ENCODE measurements at places on chromosomes 6 and 20.

GRCh38 chr20:63711085-63711645, 3.3 kb downstream of the ZGPAT start:
- no peak for DNase-seq

DNA sequence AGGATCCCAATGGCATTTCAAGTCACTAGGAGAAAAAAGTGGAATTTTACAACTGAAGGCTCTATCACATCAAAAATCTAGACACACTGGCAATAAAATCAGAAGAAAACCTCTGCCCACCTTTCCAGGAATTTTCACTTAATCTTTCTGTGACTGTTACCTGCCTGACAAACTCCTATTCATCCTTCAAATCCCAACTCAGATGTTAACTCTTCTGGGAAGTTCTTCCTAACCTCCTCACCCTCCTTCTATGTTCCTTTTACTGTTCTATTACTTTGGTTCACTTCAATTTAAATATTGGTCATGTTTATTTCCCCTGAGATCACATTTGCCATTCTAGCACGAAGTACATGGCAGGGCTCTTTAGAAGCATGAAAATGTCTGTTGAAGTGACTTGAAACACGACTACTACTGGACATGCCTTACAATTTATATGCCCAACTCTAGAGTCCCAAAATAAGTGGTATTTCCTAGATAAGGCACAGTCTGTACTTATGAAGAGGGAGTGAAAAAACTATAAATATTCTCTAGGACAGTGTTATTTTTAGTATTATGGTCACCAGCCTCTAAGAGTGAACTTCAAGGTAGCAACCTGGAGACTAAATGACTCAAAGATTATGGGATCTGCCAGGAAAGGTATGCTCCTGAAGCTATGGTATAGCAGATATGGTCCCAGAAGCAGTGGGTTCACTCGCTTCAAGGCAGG, 17.1 kb downstream of the CHD6 start:
- DNase-seq: no peak

GRCh38 chr6:9540534-9541126, 874.2 kb downstream of the TFAP2A start:
- DNase-seq: peak; percentile 22

GRCh38 chr6:83758533-83758932, 49.6 kb upstream of the SNAP91 start:
- DNase-seq: no peak

DNA sequence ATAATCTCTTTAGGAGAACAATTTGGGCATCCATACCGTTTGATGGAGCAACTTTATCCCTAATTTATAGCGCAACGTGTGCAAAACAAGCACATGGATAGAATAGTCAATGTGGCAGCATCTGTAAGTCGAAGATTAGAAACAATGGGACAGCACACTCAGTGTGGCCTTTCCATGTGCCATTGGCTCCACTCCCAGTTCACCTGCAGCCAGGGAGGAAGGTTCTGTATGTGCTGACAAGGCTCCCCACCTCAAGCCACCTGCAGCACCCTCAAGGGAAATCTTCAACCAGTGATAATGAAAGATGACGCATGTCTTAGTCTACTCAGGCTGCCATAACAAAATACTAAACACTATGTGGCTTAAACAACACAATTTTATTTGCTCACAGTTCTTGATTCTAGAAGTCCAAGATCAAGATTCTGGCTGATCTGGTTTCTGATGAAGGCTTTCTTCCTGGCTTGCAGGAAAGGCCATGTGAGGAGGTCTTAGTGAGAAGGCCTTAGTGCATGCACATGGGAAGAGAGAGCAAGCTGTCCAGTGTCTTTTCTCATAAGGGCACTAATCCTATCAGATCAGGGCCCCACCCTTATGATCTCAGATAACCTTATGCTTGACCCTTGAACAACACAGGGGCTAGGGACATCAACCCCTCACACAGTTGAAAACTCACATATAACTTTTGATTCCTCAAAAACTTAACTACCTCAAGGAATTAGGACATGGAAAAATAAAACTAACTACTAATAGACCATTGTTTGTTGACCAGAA, 34.9 kb upstream of the SHLD1 start:
- no peak for DNase-seq

- DNase-seq: no peak
Observed at GRCh38 chr6:88562353-88563276, 396.5 kb upstream of the CNR1 start.

- DNase-seq: peak; percentile 4
Observed at GRCh38 chr6:148435386-148435785, 92.7 kb downstream of the SASH1 start.

GRCh38 chr6:45717027-45717426, 298.6 kb downstream of the CLIC5 start:
- no peak for DNase-seq

DNA sequence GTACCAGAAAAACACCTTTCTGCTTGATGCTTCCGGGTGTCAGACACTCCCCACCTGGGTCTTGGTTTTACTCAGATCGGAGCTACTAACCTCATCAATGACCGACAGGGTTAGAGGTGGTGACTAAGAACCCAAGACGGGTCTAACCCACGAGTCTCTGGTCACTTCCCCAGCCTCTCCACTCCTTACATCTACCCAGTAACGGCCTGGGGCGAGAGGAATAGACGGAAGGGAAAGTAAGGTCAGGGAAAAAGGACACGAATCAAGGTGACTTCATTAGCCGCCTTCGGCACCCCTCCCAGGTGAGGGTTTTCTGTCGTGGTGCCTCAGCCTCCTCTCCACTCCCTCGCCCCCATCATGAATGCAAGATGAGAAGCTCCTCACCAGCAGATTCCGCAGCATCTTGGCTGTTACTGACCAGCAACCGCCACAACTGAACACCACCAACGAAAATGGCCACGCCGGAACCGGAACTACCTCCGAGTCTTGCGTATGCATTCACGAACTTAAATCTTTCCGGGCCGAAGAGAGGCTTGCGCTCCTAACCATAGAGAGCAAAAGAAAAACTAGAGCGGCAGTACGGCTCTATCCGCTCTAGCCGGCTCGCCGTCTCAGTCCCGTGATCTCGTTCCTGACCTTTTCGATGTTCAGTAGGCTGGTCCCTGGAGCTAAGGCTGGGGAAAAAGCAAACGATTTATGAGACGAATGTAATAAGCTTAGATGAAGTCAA, at the start of gene COX7A2:
TSS of gene COX7A2 (minus strand) at position 469 of the 730 bp plus-strand sequence. CDS start at position 402, 67 bp downstream.
- peak; percentile 97 for DNase-seq

GRCh38 chr6:158038291-158039177, 56.9 kb downstream of the SYNJ2 start:
- DNase-seq: no peak

GRCh38 chr6:69668916-69669315, 127.9 kb downstream of the LMBRD1 start:
- no peak for DNase-seq

GRCh38 chr6:56752009-56752408, 109.3 kb upstream of the DST start:
- DNase-seq: no peak

DNA sequence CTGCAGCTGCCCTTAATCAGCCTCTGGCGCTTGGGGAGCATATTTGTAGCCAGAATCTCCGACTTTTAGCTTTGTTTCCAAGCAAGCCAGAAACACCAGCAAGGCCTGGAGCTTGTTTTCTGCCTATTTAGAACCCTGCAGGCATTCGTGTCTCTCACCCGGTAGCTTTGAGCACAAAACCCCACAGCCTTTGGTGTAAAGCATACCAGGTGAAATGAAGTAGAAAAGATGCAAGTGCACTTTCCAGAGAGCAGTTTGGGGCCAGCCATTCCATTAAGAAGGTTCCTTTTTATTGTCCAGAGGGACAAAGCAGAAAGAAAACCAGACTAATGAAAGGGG, 736 bp downstream of the FAM217B start:
- no peak for DNase-seq

DNA sequence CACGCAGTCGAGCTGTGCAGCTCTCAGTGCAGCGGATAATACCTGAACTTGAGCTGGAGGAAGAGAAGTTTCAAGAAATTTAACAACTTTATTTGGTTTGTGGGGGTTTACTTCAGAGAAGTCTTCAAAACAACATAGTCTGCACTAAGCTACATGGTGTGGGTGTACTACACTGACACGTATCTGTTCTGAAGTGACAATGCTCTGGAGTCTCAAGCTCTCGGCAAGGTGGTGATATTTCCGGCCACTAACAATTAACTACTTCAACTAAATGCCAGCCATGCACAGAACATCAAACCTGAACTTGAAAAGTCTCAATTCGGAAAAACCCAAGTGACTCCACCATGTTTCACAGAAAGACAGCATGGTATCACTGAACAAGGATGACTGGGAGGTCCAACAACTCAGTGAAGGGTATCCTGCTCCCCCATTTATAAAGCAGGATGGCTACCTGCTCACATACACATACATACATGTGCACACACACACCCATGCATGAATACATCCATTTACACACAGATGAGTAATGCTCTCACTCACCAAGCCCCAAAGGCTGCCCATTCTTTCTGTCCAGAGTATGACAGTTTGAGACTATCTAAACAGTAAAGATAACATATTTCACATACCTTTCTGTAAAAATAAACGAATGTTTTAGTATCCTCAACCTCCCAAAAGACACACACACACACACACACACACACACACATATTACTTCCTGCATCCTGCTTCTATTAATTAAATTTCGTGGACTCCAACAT, 15.4 kb upstream of the ANKRD60 start:
- DNase-seq: no peak

- DNase-seq: peak; percentile 75
Observed at GRCh38 chr6:46420921-46421638, 70.2 kb downstream of the RCAN2 start.

DNA sequence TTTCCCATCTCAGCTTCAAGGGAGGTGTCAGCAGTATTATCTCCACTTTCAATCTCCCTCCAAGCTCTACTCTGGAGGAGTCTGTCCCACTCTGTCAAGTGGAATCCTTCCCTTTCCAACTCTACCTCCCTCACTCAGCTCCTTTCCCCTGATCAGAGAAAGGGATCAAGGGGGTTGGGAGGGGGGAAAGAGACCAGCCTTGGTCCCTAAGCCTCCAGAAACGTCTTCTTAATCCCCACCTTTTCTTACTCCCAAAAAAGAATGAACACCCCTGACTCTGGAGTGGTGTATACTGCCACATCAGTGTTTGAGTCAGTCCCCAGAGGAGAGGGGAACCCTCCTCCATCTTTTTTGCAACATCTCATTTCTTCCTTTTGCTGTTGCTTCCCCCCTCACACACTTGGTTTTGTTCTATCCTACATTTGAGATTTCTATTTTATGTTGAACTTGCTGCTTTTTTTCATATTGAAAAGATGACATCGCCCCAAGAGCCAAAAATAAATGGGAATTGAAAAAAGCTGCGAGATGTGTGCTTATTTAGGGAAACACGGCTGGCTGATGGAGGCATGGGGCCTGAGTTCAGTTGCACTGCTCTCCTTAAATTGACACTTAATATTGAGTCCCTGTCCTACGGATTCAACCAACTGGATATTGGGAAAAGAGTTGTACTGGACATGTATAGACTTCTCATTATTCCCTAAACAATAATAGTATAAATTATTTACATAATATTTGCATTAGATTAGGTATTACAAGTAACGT, 4.9 kb downstream of the TUBB start:
- DNase-seq: peak; percentile 49

GRCh38 chr20:20837574-20838021, 125.2 kb upstream of the RALGAPA2 start:
- DNase-seq: peak; percentile 69

- no peak for DNase-seq
Observed at GRCh38 chr20:23583526-23583925, 15.2 kb upstream of the CST9L start.

DNA sequence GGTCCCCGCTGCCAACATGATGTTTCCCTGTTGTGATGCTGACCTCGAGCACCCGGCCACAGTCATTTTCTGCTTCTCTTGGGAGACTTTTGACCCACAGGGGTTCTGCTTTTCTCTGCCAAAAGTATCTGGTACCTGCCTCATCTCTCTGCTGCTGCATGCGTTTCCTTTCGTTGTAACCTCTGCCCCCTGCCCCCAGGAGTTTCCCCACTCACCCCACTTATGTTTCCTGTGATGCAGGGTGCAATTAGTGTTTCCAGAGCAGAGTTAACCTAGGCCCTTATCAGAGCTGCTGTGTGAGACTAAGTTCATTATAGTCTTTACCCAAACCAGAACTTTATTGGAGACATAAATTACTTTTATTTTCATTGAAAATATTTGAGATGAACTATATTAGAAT, 65.2 kb upstream of the EDN3 start:
- no peak for DNase-seq

GRCh38 chr6:41047306-41047705, 5.0 kb downstream of the TSPO2 start:
- no peak for DNase-seq

DNA sequence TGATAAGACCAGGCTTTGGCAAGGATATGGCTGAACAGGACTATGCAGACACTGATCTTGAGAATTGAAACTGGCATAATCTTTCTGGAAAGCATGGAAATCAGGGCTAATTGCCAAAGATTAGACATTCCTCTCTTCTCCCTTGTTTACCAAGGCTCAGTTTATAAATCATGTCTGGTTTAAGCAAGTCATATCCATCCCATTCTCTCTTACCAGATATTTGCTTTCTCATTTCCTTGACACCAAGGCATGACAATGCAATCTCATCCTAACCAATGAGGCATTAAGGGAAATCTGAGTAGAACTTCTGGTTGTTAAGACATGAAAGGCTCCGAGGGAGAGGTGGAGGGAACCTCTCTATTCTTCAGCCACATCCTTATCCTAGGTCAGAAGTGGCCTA, 110.3 kb upstream of the CEP85L start:
- no peak for DNase-seq

DNA sequence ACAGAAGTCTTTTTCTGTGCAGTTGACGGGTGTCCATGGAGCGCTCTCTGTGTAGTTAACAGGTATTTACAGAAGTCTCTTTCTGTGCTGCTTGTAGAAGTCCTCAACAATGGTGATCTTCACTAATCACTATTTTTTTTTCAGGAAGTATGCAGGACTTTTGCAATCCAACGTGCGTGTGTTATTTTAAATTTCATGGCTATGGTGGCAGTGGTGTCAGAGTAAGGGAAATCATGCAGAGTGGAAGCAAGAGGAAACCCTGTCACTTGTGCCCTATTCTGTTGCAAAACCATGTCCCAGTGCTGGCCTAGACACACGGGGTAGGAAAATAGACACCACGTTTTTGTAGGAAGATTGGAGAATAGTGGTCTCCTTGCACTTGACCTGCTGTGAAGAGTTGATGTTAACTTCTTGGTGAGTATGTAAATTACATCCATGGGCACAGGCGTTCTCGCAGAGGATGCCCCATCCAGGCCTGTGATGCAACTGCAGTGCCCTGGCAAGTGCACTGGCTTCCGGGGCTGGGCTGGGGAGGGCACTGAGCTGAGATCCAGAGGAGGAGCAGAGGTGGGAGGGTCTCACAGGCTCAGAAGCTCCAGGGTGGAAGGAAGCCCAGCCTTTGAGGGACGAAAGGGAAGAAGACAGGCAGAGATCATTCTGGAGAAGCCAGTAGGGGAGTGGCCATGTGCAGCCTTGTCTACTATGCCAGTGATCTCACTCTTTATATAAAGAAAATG, 146.5 kb downstream of the SYCP2 start:
- DNase-seq: peak; percentile 7

Data from inflammatory macrophage treated with lipopolysaccharide for 1 hour (primary cell).